ENCODE measurements at places on chromosomes 12 and 14.

GRCh38 chr14:55239320-55239719 lies 31.9 kb upstream of the FBXO34 start:
- no peak for DNase-seq

DNA sequence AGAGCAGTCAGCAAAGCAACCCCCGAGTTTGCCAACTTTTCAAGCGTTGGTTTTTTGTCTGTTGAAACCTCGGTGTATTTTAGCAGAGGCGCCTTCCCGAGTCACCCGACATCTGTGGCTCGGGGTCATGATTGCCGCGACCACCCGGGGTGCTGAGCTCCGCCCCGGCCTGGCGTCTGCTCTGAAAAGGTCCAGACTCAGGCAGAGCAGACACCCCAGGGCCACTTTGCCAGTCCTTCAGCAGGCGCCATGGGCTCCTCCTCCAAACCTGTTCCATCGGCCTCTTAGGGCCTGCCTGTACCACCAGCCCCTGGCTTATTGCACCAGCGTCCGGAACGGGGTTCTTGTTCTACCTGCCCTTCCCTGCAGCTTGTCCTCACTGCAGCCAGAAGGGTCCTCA lies 19.1 kb downstream of the ANKRD9 start:
- DNase-seq: no peak

DNA sequence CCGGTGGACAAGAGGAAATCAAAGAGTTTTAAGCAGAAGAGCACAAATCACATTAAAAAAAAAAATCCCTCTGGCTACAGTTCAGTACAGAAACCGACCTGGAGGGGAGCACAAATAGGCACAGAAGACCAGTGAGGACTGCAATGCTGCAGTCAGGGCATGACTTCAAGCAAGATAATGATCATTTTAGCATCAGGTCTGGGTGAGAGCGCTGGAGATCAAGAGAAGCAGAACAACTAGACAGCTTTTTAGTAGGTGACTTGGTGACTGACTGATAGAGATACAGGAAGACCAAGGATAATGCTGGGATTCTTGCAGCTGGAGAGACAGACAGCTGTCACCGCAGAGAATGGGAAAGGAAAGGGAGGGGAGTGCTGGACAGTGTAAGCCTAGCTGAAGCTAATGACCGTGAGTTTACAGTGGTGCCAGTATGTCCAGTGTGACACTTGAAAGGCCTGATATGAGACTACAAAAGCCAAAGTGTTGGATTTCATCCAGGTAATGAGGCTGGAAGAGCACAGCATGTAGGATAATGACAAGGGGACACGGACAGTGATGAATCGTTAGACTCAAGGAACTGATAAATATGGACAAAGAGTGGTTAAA lies 5.6 kb downstream of the NFYB start:
- no peak for DNase-seq

DNA sequence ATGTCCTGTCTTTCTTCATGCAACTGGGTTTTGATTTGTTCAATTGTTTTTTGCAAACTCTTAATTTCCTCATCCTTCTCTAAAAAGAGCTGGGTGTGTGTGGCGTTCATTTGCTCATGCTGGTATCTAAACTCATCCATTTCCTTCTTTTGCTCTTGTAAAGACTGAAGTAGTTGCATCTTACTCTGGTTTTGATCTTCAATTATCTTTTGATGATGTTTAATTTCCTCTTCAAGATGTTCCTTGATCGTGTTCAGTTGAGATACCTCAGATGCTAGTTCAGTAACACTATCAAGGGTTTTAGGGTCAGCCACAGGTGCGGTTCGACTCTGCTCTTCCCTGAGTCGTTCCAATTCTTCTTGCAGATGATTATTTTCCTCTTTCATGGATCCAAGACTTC lies 34.8 kb downstream of the TRIP11 start:
- DNase-seq: no peak

- no peak for DNase-seq
Measured at GRCh38 chr12:109169686-109170085, 53.3 kb downstream of the ACACB start.

DNA sequence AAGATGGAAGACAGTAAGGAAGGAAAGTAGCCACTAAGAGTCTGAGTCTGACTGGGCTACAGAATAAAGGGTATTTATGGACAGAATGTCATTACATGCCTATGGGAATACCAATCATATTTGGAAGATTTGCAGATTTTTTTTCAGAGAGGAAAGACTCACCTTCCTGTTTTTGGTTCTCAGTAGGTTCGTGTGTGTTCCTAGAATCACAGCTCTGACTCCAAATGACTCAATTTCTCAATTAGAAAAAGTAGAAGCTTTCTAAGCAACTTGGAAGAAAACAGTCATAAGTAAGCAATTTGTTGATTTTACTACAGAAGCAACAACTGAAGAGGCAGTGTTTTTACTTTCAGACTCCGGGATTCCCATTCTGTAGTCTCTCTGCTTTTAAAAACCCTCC lies 15.4 kb upstream of the PAPLN start:
- no peak for DNase-seq

DNA sequence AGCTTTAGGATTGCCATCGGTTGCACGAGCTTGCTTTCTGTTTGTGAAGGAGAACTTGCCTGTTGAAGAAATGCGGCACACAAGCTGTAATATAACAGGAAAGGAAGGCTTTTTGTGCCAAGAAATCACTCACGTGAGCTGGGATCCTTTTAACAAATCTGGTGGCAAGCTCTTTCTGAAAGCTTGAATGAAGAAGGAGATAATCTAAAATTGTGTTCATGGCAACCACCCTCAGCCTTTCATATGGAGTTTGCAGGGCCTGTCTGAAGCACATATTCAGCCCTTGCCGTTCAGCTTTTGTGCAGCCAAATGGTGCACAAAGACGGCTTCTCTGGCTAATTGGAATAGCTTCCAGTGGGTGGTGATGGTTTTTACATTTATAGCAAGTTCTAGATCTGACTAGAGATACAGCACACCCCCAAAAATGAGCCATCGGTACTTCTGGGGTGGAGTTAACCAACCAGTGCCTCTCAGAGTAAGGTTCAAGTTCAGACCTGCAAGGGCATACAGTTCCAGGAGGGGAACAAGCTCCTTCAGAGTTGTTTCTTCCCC lies 107.4 kb downstream of the AEBP2 start:
- DNase-seq: no peak

- DNase-seq: no peak
Measured at GRCh38 chr12:113119980-113120669, 15.4 kb downstream of the RASAL1 start.

- DNase-seq: no peak
Measured at GRCh38 chr14:82667501-82667900, 1133.8 kb upstream of the SEL1L start.

GRCh38 chr12:51205350-51205749 lies 12.5 kb downstream of the POU6F1 start:
- no peak for DNase-seq

Measured in GM18507 (cell line).